ENCODE measurements at places on chromosomes 1 and 21. TPM values are rescaled to one million over a fixed set of nuclear protein-coding genes. Genes with fewer than 3 reads are reported as not detected.

- no peak for DNase-seq
Observed at GRCh38 chr1:107198561-107198960, 57.7 kb downstream of the NTNG1 start.

- DNase-seq: no peak
Observed at GRCh38 chr1:162151900-162152829, 82.7 kb downstream of the NOS1AP start.

GRCh38 chr1:30029677-30030076, 693.7 kb downstream of the MATN1 start:
- DNase-seq: no peak

- DNase-seq: no peak
Observed at GRCh38 chr1:185440877-185441276, 123.8 kb upstream of the IVNS1ABP start.

DNA sequence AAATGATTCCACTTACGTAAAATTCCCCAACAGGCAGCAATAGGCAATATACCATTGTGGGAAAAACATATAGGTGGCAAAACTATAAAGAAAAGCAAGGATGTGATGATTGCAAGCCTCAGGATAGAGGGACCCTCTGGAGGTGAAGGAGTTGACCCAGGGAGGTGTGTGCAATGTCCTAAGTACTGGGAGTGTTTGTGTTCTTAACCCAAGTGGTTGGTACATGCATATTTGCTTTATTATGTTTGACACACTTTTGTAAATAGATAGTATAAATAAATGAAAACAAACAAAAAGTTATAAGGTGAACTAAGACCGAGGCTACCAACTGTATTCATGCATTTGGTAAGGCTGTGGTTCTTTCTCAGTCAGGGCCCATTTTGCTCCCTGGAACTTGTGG, 7.5 kb downstream of the MX1 start:
- no peak for DNase-seq

GRCh38 chr21:14870853-14871149, 194.0 kb downstream of the NRIP1 start:
- DNase-seq: no peak

DNA sequence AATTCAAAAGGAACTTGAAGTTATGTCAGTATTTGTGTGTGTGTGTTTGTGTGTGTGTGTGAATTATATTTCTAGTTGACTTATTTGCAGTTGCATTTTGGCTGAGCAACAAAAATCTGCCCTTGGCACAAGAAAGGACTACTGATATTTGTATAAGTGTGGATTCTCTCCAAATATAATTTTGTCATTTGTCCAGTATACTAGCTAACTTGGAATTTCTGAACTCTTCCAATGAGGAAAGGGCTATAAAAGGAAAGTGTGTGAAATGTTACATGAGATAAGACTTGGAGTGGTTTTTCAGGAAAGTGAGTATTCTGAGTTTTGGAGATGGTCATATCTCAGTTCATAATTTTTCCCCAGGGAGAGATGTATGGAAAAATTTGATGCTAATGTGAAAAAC, 1384.1 kb upstream of the B3GALT2 start:
- DNase-seq: no peak

GRCh38 chr1:24830680-24831272, 85.5 kb downstream of the CLIC4 start:
- DNase-seq: no peak

- no peak for DNase-seq
Observed at GRCh38 chr1:205430696-205431305, 8.9 kb upstream of the LEMD1 start.

DNA sequence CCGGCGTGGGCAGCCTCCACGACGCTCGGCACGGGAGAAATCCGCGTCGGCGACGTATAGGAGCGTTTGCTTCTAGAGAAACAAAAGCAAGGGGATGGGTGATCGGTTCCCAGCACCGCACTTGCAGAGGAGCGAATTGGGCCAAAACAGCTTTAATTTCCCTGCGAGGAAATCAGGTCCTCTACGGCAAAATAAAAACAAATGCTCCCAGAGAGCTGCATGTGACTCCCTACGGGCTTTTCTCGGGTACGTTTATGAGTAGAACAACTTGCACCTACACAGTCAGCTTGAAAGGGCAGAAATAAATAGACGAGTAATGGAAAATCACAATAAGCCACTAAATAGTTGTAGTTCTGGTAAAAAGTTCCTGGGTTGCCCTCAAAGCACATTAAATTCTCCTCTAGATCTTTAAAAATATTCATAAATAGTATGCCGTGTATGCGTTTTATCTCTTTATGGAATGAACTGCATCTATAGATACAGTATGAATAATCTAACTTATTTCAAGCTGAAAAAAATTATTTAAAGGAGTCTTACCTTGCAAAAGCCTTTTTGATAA, 1.2 kb downstream of the NHLH2 start:
- DNase-seq: no peak

DNA sequence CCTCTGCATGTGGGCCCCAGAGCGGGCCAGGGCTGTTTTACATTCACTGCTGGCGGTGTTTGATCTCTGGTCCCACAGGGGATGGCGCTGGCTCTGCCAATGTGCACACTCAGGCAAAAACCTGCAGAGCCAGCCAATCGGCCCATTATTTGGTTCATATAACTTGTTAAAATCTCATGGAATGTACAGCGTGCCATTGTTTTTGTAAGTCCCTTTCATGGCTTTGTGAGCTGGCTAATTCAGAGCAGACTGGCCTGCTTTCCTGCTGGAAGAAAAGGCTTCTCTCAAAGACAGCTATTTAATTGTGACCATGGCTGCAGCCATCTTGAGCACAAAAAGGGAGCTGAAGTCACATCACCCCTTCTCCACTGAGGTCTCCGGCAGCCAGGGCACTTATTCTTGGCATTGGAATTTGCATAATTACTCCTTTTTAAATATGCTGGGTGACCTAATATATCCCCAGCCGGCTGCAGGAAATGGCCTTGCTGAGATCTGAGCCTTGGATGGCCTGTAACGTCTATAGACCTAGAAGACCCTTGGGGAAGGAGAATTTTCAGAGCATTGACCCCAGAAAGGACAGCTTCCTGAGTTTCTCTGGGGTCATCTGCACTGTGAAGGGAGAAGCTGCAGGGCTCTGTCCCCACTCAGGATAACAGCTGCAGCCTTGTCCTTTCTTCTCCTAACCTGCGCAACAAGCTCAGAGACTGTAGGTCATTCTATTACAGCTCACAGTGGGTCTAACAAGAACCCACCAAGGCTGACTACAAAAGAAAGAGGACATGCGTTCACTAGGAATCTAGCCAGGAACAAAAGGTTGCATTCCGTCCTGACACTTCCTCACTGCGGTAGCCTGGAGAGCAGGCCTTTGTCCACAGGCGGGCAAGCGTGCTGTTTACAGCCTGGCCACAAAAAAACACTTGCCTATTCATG, 45.8 kb downstream of the BCAR3 start:
- no peak for DNase-seq

- no peak for DNase-seq
Observed at GRCh38 chr1:86101616-86102015, 55.0 kb downstream of the COL24A1 start.

The IVL gene
- not detected for total RNA-seq

The OR6F1 gene
- not detected for total RNA-seq

The TIE1 gene
- 22.2 TPM for total RNA-seq

The ARHGAP29 gene
- total RNA-seq: 27.5 TPM

The FCRLB gene
- 0.35 TPM for total RNA-seq

All from Right ventricle myocardium inferior (tissue), 1 donor.